ENCODE measurements at places on chromosomes 16 and 17. TPM values are rescaled to one million over a fixed set of nuclear protein-coding genes. Genes with fewer than 3 reads are reported as not detected.

The GPR139 gene
- not detected for total RNA-seq

The TBC1D16 gene
- total RNA-seq: 44.1 TPM

The IRX6 gene
- not detected for total RNA-seq

- no peak for DNase-seq
- H3K4me1 ChIP-seq: no peaks in the 10 kb centered on the region
- no peak overlapping the region for H3K4me3 ChIP-seq
- H3K36me3 ChIP-seq: no peaks in the 10 kb centered on the region
- H3K27me3 ChIP-seq: no peaks in the 10 kb centered on the region
These were observed 90.9 kb downstream of the SPAG9 start for GRCh38 chr17:51029568-51030463.

GRCh38 chr16:77833921-77834634 is 45.7 kb downstream of the VAT1L start:
- H3K27me3 ChIP-seq: peaks cover 72% of the 10 kb centered on the region
- no peak overlapping the region for H3K27ac ChIP-seq
- DNase-seq: no peak

- H3K36me3 ChIP-seq: peaks cover 5% of the 10 kb centered on the region
- no peak for DNase-seq
- no peaks in the 10 kb centered on the region for H3K4me1 ChIP-seq
- no peaks in the 10 kb centered on the region for H3K27me3 ChIP-seq
- H3K27ac ChIP-seq: no peak overlapping the region
- H3K4me3 ChIP-seq: no peak overlapping the region
These were observed 12.2 kb downstream of the DEXI start for GRCh38 chr16:10929853-10930754.

DNA sequence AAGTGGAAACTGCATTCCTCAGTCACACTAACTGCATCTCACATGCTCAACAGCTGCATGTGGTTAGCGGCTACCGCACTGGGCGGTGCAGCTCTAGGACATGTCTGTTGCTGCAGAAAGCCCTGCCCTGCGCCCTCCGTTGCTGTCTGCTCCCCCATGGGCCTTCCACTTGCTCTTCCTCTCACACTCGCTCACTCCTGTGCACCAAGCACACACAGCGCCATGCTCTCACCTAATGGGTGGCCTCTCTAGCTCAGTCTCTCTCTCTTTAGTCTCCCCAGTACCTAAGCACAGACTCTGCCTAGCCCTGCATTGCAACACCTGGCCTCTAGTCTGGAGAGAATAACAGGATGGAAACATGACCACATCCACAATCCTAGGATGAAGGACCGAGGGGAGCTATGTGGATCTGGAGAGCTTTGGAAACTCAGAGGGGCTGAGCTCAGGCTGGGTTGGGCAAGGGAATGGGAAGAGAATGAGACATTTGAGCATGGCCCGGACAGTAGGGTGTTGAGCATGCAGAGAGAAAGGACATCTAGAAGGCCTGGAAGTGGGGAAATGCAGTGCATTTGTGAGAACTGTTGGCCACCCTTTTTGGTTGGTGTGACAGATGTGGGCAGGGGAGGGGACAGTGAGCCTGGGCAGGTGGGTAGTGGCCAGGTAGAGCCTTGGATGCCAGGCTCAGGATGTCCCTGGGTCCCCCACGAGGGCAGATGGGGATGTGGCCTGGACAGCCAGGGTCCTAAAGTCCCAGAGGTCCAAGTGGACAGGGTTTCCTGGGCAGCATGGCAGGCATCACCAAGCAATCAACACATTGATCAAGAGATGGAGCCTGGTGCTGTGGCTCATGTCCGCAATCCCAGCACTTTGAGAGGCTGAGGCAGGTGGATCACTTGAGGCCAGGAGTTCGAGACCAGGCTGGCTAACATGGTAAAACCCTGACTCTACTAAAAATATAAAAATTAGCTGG is 16.1 kb downstream of the SGCA start:
- H3K4me1 ChIP-seq: peaks cover 32% of the 10 kb centered on the region
- H3K27ac ChIP-seq: no peak overlapping the region
- H3K36me3 ChIP-seq: no peaks in the 10 kb centered on the region
- no peak overlapping the region for H3K4me3 ChIP-seq
- H3K27me3 ChIP-seq: no peaks in the 10 kb centered on the region

DNA sequence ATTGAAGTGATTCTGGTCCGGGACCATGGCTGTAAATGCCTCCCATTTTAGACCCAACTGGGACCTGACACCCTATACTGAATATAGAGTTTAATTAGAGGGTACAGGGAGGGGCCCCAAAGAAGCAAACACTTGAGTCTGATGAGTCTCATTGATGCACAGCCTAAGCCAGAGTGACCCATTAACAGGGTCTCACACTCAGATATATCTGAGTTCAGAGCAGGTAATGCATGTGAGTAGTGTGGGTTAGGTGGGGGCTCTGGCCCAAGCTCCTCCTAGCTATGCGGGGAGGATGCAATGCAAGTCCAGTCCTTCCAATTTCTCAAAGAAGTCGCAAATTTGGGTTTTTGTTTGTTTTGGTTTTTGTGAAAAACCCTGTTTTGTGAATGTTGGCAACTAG is 17.1 kb upstream of the MARCHF10 start:
- DNase-seq: no peak
- H3K4me3 ChIP-seq: peak overlapping the region; percentile 39
- H3K4me1 ChIP-seq: peaks cover 80% of the 10 kb centered on the region
- H3K27me3 ChIP-seq: no peaks in the 10 kb centered on the region

GRCh38 chr17:33055171-33055611 is 63.5 kb downstream of the SPACA3 start:
- no peak overlapping the region for H3K4me3 ChIP-seq
- H3K27ac ChIP-seq: no peak overlapping the region
- no peaks in the 10 kb centered on the region for H3K4me1 ChIP-seq
- peaks cover 47% of the 10 kb centered on the region for H3K27me3 ChIP-seq

DNA sequence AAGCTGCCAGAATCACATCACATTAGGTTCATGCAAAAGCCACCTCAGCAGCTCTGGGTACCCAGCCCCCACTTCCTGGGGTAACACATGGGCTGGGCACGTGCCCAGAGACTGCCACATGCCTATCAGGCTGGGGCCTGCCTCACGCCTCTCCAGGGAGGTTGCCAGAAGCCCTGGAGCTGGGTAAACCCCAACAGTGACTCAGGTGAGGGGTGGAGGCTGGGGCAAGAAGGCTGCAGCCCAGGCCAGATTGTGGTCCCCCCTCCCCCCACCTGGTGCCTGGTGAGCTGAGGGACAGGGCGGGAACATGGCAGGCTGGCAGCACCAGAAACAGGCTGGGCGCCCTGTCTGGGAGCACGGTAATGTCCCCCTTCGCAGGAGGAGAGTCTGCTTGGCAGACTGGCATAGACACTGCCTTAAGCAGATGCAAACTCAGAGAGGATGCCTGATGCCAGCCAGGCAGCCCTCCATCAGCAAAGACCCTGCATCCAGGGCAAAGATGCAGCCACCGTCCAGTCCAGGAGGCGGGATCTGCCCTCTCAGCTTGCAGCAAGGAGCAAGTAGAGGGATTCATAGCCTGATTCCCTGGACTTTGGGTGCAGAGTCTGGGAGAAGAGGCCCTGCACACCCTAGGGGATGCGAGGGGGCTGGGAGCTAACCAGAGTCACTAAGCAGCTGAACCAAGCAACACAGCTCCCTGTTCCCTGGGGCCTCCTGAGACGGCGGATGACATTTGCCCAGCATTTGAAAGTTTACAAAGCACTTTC is 28.8 kb downstream of the NGFR start:
- no peak overlapping the region for H3K4me3 ChIP-seq
- H3K27ac ChIP-seq: no peak overlapping the region
- DNase-seq: peak; percentile 85
- H3K27me3 ChIP-seq: peaks cover under 1% of the 10 kb centered on the region
- H3K36me3 ChIP-seq: no peaks in the 10 kb centered on the region

GRCh38 chr17:55546481-55546880 is 35.2 kb upstream of the SMIM36 start:
- H3K4me3 ChIP-seq: no peak overlapping the region
- H3K27ac ChIP-seq: no peak overlapping the region
- no peaks in the 10 kb centered on the region for H3K36me3 ChIP-seq
- H3K27me3 ChIP-seq: peaks cover 33% of the 10 kb centered on the region
- DNase-seq: no peak

- H3K36me3 ChIP-seq: peaks cover 28% of the 10 kb centered on the region
- no peaks in the 10 kb centered on the region for H3K4me1 ChIP-seq
- no peak overlapping the region for H3K4me3 ChIP-seq
- peak; percentile 42 for DNase-seq
These were observed 4.5 kb downstream of the FBXL19 start for GRCh38 chr16:30927789-30928378.

DNA sequence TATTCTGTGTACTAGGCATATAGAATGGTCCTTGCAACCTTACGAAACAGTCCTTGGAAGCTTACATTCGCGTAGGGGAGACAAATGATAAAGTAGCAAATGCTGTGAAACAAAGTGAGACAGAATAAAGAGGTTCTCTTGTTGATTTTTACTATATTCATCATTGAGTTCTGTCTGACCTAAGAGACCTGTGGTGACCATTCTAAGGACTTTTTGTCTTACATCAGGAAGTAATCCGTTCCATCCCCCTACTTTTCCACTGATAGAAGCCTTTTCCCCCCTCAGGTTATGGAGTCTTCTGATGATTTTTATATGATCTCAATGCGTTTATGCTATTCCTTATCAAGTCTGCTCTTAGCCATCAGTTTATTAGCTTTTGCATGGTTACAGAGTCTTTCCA is 66.8 kb upstream of the RASL10B start:
- H3K4me3 ChIP-seq: no peak overlapping the region
- no peaks in the 10 kb centered on the region for H3K36me3 ChIP-seq
- no peak overlapping the region for H3K27ac ChIP-seq
- H3K4me1 ChIP-seq: no peaks in the 10 kb centered on the region
- DNase-seq: no peak

GRCh38 chr17:78960928-78961327 is 18.8 kb downstream of the LGALS3BP start:
- H3K4me1 ChIP-seq: peaks cover 64% of the 10 kb centered on the region
- no peaks in the 10 kb centered on the region for H3K36me3 ChIP-seq
- H3K27me3 ChIP-seq: no peaks in the 10 kb centered on the region
- no peak for DNase-seq

DNA sequence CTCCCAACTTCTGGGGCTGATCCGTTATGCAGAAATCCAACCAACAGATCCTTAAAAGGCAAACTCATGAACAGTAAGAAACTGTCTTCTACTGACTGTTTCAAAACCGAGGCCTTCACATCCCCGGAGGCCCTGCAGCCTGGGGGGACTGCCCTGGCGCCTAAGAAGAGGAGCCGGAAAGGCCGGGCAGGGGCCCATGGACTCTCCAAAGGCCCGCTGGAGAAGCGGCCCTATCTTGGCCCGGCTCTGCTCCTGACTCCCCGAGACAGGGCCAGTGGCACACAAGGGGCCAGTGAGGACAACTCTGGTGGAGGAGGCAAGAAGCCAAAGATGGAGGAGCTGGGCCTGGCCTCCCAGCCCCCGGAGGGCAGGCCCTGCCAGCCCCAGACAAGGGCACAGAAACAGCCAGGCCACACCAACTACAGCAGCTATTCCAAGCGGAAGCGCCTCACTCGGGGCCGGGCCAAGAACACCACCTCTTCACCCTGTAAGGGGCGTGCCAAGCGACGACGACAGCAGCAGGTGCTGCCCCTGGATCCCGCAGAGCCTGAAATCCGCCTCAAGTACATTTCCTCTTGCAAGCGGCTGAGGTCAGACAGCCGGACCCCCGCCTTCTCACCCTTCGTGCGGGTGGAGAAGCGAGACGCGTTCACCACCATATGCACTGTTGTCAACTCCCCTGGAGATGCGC is 39.5 kb downstream of the SREBF1 start:
- H3K27ac ChIP-seq: no peak overlapping the region
- H3K4me1 ChIP-seq: no peaks in the 10 kb centered on the region
- 0 out of 2 replicates have a peak, but pooled peaks cover 4% of the 10 kb centered on the region for H3K36me3 ChIP-seq
- no peak overlapping the region for H3K4me3 ChIP-seq
- H3K27me3 ChIP-seq: no peaks in the 10 kb centered on the region
- no peak for DNase-seq

GRCh38 chr16:2700786-2701185 is 18.5 kb downstream of the KCTD5 start:
- H3K4me3 ChIP-seq: no peak overlapping the region
- H3K4me1 ChIP-seq: no peaks in the 10 kb centered on the region
- no peaks in the 10 kb centered on the region for H3K36me3 ChIP-seq
- no peak overlapping the region for H3K27ac ChIP-seq
- DNase-seq: no peak
- H3K27me3 ChIP-seq: no peaks in the 10 kb centered on the region

DNA sequence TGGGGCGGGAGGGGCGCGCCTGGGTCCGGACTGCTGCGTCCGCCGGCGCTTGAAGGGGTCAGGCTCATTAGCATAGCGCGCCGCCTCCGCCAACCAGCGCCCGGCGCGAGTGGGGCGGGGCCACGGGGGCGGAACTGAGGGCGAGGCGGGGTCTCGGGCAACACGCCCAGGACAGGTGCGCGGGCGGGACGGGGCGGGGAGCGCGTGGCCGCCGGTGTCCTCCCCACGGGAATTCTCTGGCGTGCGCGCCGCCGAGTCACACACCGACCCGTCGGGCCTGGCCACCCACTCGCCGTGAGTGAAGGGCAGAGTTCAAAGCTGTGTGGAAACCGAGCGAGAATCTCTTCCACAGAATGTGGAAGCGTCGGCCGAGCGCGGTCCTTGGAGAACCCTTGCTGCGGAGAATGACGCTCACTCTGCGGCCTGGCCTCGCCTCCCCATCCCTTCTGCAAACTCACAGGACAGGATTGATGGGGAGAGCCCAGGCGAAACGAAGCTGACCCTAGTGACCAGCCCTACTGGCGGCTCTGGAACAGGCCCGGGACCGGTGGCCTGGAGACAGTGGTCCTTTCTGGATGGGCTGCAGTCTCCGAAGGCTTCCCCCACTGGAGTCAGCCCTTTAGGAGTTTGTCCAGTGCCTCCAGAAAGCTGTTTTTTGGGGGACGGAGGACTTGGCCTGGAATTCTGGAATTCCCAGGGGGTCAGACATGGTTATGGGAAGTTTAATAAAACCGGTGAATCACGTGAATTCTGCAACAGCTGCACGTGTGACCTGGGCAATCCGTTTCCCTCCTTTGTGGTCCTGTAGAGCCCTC is at the start of gene SNAI3:
Gene SNAI3, minus strand, starts transcription at position 69 of the 815 bp plus-strand sequence. CDS start 101 bp downstream, outside the sequence.
- peak; percentile 94 for DNase-seq
- peak within 1 kb of the TSS; percentile 88 for H3K4me3 ChIP-seq
- peaks cover 20% of the 10 kb centered on the region for H3K4me1 ChIP-seq
- H3K27ac ChIP-seq: no peak within 1 kb of the TSS

DNA sequence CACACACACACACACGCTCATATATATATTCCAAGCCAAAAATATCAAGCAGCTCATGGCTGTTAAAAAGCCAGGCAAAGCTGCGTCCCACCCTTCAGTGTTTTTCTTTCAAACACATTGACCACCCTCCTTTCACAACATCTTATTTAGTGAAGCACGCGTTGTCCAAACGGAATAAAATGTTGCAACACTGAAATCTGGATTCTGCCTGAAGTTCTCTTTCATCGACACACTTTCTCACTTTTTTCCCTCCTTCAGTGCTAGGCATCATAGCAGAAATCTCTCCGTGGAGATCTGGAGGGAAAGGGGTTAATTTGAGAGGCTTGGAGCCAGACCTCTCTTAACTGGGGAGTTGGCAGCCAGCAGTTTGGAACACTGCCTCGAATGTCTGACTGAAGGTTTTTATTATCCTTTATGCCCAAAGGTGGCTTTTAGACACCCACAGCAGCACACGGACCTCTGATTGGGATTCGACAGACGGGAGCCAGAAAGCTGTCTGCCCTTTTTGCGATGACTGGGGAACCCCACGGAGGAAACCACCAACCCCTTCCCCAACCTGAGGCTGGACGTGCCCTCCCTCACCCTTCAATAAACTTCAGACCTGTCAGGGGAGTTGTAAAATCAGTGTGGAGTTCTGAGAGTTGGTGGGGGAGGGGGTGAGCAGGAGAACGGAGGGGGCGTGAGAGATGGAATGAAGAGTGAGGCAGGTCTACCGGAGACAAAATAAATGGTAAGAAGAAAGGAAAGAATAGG is 833.6 kb upstream of the SOX9 start:
- H3K36me3 ChIP-seq: no peaks in the 10 kb centered on the region
- DNase-seq: no peak
- no peaks in the 10 kb centered on the region for H3K4me1 ChIP-seq
- no peaks in the 10 kb centered on the region for H3K27me3 ChIP-seq
- no peak overlapping the region for H3K27ac ChIP-seq
